ENCODE measurements at places on chromosomes 2 and 18. TPM values are rescaled to one million over a fixed set of nuclear protein-coding genes. Genes with fewer than 3 reads are reported as not detected.

DNA sequence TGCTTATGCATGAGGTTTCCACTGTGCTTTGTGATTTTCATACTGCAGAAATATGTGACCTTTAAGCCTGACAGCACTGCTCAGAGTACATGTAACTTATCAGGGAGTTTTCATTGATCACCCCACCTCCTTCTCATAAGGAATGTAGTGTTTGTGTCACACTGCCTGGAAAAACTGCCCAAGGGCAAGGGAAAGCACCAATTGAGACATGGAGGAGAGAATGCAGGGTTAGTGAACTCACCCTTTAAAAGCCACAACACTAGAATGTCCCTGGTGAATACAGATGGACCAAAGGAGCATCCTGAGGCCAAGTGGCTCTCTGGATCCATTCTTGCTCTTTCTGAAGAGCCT is 147.2 kb upstream of the SPATS2L start:
- no peak for DNase-seq

GALNT14 gene
- not detected for polyA plus RNA-seq

DNA sequence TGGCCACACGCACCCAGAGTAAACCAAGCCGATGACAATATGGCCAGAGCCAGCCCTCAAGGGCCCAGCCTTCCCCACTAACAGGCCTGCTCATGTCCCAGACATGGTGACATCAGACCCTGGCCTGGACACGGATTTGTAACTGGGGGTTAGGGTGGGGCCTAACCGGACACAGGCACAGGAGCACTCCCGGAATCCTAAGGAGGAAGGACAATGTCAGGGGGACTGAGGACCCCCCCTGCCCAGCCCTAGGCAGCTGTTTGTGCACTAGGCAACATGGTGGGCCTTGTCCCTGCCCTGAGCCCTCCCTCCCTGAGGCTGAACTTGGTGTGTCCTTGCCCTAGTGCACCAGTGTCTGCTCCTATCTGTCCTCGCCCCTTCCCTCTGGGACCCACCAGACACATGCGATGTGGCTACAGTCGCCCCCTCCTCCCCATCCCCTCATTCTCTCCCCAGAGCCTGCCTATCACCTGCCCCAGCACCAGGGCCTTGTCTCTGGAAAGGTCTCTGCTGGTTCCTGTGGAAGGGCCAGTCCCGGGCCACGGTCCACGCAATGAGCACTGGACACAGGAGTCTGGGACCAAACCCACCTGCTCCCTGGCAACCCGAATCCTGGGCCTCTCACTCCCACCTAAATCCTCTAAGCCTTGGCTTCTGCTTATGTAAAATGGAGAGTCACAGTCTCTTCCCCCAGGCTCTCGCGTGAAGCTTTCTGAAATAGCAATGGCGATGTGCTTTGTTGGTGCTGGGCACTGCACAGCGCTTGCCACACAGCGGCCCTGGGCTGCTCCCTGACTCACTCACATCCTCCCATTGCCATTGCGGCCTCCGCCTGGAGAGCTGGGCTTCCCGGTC is 76.5 kb upstream of the RAB6C start:
- DNase-seq = no peak

KLHL29 gene
- polyA plus RNA-seq = 0.14 TPM

GRB14 gene
- not detected for polyA plus RNA-seq

GRCh38 chr18:79574938-79575525 is 104.6 kb upstream of the CTDP1 start:
- no peak for DNase-seq

DNA sequence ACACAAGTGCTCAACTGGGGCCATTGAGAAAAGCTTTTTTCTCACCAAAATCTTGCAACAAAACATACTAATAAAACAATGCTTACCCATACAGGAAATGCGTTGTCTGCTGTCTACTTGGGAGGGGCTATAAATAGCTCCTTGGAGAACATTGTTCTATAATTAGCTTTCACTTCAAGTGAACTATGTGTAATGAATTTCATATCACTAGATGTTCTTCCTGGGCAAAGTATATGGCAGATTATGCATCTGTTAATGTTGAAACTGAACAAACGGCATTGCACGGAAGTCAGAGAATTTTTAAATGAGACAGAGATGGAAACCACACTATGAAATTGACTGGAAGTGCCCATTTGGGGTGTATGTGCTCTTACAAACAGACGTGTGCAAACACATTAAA is 6.4 kb upstream of the NPAS2 start:
- DNase-seq = no peak

AQP12A gene
- not detected for polyA plus RNA-seq

- no peak for DNase-seq
These were observed 99.0 kb upstream of the MCFD2 start for GRCh38 chr2:47014564-47015051.

GRCh38 chr2:168515502-168515901 is 59.4 kb downstream of the CERS6 start:
- DNase-seq = no peak

- no peak for DNase-seq
These were observed 55.5 kb downstream of the MTHFD2 start for GRCh38 chr2:74253971-74254310.

REEP1 gene
- not detected for polyA plus RNA-seq

DNA sequence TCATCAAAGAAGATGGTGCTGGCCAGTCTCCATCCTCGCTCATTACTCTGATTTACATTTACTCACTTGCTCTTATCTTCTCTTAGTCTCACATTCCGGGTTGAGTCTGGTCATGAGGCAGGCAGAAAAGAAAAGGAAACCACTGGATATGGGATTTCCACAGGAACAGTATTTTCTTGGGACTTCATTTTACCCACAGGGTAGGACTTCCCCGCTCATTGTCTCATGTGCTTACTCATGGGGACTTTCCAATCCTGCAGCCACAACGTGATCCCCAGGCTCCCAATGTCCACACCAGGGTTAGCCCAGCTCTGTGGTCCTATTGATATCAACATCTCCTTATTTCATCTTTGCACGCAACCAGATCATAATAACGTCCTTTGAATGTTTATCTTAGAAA is 373.8 kb downstream of the TMEM182 start:
- no peak for DNase-seq

GRCh38 chr2:25707927-25708590 is 34.7 kb upstream of the DTNB start:
- no peak for DNase-seq

GRCh38 chr18:58353581-58353980 is 275.3 kb downstream of the ALPK2 start:
- DNase-seq = no peak

Data from naive thymus-derived CD8-positive, alpha-beta T cell (primary cell).